DMS53 (cell line): ENCODE measurements at places on chromosomes 12 and 14.
A peak's percentile ranks its signal among the peaks of the same experiment; 100 is the strongest.

GRCh38 chr12:108386709-108387360 lies 47.7 kb upstream of the CMKLR1 start:
- no peak for DNase-seq

- no peak for DNase-seq
Observed at GRCh38 chr12:55734595-55734994, 5.8 kb upstream of the CD63 start.

GRCh38 chr12:66669541-66669940 lies 9.3 kb downstream of the GRIP1 start:
- peak; percentile 71 for DNase-seq

DNA sequence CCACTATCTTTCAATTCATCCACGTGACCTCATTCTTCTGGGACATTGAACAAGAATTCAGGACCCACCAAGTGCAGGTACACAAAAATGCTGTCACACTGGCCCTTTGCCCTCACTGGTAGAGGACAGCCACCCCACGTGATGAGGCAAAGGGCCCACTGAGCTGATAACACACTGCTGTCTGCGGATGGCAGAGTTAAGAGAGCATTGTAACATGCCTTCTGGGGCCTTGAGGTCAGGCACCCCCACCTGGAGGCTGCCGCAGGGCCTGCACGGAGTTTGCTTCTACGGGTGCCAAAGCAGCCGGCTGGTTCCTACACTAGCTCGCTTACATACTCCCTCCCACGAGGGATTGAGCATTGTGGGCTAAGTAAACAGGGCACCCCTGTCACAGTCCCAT lies 101.0 kb downstream of the LRIG3 start:
- no peak for DNase-seq

- no peak for DNase-seq
Observed at GRCh38 chr12:103354403-103354802, 141.4 kb downstream of the C12orf42 start.

- DNase-seq: no peak
Observed at GRCh38 chr14:93969082-93969828, 7.1 kb downstream of the ASB2 start.

DNA sequence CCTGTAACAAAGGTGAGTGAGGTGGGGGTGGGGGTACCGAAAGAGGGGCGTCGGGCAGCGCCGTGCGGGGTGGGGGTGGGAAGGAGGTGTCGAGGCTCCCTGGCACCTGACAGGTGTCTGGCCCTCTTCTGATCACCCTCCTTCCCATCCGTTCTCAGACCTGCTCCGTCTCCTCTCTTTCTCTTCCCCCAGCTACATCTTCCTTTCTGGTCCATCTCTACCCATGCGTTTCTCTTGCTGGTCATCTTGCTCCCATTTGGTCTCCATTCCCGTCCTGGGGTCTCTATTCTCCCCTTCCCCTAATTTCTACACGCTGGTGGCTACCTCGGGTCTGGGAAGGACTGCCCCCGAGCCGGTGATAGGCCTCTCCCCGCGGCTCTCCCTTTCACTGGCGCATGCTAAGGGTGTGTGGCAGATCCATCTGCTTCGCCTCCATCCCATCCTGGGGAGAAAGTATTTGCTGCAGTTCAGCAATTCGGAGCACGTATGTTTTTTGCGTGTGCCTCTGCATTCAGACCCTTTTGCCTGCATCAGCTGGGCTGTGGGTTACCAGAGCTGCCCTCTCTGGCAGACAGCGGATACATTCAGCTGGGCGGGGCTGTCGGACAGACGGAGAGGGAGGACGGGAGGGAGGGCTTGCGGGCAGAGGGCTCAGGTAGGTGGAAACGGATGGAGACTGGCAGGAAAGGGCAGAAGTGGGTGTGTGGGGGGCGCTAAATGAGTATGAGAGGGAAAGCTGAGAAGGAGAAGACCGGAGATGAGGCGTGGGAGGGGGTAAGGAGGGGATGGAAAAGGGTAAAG lies 730 bp downstream of the CLSTN3 start:
- DNase-seq: peak; percentile 89

GRCh38 chr12:88472248-88472647 lies 108.0 kb downstream of the KITLG start:
- no peak for DNase-seq

DNA sequence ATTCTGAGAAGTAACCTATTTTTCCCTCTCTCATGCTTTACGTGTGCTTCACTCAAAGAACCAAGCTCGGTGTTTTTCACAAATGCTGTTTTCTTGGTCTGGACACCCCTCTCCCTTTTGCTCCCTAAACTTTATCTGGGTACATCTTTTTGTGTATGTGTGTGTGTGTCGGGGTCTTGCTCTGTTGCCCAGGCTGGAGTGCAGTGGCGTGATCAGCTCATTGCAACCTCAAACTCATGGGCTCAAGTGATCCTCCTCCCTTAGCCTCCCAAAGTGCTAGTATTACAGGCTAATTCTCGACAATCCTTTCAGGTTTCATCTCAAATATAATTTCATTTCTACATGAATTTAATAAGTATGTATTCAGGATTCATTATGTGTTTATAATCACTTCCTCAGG lies 83.2 kb downstream of the PEBP1 start:
- DNase-seq: no peak

DNA sequence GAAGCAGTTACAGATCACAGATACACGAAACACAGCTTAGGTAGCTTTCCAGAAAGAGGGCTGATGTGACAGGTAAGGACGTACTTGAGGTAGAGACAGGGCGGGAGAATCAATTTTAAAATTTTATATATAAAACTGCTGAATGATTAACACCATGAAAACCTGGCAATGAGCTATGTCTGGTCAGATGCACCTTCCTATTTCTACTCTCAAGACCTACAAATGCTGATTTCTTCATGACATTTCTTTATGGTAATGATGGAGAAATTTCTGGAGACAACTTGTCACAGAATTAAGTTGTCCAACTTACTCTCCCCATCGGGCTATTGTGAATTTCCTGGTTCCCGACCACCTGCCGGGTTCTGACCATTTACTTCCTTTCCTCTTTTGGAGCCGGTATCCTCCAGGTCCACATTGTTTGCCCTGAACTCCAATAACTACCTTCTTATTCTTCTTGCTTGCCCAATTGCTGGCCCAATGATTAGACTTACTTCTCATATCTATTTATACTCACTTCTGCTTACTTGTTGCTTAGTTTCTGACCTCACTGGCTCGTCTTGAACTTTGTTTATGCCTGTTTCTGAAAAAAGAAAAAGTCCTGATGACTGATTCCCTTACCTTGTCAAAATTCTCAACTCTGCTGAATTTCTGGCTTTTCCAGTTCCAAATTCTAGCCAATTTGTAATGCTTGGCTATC lies 12.8 kb upstream of the ATP2B1 start:
- DNase-seq: no peak

GRCh38 chr14:20400589-20400964 lies 12.7 kb downstream of the TEP1 start:
- DNase-seq: no peak

DNA sequence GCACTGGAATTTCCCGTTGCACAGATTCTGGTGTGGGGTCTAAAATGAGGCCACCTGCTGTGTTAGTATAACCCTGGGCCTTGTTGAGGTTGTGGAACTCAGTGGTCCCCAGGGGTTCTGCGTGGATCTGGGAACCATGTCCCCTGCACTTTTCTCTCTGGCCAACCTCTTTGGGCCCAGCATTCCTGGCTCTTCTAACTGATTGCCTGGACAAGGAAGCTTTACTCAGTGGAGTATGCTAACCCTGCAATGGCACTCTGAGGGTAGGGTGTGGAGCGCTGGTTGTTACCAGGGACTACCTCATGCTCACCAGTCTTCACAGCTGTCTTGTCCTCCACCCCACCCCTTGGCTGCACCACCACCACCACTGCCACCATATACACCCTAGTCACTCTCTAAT lies 39.2 kb downstream of the CPM start:
- no peak for DNase-seq
